ENCODE measurements at places on chromosomes 12 and 14.

GRCh38 chr14:38775986-38776385 lies 327.0 kb downstream of the SEC23A start:
- DNase-seq, result no peak

GRCh38 chr14:95323917-95324316 lies 4.2 kb upstream of the CLMN start:
- no peak for DNase-seq

DNA sequence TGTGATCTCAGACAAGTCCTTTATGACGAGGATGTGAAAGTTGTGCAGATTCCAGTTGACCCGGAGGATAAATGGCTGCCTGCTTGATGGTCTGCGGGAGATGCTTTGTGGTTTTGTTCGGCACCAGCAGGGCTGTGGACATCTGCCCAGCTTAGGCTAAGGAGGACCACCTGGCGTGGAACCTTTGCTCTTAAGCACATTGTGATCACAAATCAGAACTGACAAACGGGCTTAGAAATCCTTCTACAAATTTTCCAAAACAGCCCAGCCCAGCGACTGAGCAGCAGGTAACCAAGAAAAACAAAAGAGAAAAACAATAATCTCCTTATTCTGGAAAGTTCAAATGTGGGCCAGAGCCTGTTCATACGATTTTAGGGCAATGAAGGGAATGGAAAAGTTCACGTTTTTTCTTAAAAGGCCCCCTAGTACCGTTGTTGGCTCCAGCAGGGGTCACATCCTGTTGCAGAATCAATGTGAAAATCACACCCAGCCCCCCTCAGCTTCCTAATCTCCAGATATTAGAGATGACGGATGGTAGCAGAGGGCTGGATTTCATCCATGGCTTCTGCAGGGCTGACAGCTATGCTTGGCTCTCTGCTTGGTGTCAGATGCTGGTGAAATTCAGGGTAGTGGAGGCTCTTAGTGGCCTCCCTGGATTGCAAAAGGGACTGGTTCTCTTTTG lies 81.1 kb upstream of the RFLNA start:
- no peak for DNase-seq

GRCh38 chr12:51938726-51939125 lies 12.8 kb upstream of the ACVR1B start:
- no peak for DNase-seq

- peak; percentile 87 for DNase-seq
Measured at GRCh38 chr12:77940567-77940966, 109.9 kb downstream of the NAV3 start.

DNA sequence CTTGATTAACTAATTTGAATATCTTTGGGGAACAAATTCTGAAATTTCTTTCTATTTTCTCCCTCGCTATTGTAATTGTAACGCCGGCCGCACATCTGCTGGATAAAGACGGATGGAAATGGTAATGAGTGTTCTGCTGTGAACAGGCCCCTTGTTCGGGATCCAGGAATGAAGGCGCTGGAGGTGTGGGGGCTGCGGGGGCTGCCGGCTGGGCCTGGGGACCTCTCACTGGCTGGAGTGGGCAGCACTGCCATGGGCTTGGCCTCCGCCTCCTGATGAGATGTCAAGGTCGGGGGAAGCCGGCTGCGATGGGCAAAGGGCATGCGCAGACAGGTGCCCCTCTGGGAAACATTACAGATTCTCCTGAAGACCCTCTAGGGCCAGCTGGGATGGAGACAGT lies 175.4 kb downstream of the PHETA1 start:
- no peak for DNase-seq

DNA sequence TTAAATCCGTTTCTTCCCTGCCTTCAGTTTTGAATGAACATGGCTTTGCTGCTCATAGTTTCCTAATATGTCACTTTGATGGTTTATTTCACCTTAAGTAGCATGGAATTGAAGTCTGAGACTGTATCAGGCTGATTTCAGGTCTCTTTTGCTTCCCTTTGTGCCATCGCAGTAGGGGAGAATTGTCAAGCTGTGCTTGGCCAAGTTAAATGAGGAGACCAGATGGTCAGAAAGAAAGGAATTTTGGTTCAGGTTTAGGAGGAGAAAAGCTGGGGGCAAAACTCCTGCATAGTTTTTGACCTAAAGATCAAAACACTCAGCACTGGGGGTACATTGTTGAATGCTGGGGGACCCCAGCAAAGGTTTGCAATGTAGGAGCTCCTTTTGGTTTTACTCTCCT lies 398.4 kb downstream of the NUAK1 start:
- no peak for DNase-seq

DNA sequence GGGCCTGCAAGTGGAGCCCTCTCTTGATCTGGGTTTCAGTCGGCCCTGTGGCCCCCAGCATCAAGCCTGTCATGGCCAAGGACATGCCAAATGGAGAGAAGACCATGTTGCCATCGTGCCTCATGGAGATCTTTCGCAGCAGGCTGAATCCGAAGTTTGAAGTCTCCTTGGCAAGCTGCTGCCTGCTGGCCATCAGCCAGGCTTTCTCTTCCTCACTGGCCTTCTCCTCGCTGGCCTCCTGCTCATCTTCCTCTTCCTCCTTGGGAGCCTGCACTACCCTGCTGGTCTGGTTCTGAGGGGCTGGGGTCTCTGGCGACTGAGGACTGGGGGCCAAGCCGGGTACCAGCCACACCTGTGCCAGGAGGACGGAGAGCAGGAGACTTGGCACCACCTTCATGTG lies 2.9 kb downstream of the SERPINA10 start:
- DNase-seq, result no peak

DNA sequence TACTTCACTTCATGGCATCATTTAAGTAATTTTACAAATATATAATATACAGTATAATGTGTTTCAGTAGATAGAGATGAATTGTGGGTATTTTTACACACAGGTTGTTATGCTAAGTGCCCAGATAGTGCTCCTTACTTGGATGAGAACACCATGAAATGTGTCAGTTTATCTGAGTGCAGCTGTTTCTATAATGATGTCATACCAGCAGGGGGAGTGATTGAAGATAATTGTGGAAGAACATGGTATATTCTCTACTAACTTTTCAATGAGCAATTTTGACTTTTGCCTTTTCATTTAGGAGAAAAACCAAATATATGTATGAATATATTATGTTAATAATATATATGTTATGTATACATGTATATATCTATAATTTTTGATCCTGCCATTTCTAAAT lies 221.6 kb downstream of the LRRK2 start:
- DNase-seq, result peak; percentile 41

- peak; percentile 55 for DNase-seq
Measured at GRCh38 chr12:57765003-57765697, 1.7 kb downstream of the CYP27B1 start.

- peak; percentile 95 for DNase-seq
Measured at GRCh38 chr12:105933671-105934665, 204.8 kb downstream of the NUAK1 start.

GRCh38 chr14:101449114-101449513 lies 112.2 kb upstream of the DIO3 start:
- DNase-seq, result no peak

DNA sequence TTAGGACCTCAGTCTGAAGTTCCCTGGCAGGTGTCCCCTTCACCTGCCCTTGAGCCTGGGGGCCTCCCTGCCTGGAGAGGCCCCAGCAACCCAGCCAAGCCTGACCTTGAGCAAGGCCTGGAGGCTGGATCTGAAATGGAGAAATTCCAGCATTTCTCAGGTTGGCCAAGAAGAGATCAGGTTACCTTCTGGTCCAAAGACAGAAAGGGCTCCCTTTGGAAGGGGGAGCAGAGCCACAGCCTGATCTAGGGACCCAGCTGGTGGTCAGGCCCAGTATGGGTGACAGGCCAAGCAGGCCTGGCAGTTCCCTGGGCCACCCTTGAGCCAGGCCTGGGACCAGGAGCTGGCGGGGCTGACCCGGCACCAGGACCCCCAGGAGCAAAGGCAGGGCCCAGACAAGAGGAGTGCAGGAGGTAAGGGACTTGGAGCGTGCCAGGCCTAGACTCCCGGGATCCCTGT lies 82.8 kb downstream of the TNFAIP2 start:
- peak; percentile 32 for DNase-seq

- DNase-seq, result no peak
Measured at GRCh38 chr12:86550218-86551145, 294.3 kb upstream of the MGAT4C start.

DNA sequence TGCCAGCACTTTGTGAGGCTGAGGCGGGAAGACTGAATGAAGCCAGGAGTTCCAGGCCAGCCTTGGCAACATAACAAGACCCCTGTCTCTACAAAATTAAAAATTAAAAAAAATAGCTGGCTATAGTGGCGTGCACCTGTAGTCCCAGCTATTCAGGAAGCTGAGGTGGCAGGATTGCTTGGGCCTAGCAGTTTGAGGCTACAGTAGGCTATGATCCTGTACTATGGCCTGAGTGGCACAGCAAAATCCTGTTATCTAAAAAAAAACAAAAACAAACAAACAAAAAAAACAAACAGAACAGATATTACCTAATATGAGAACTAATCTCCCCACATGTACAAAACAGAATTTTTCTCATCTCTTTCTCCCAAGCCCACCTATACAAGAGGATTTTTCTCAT lies 15.7 kb downstream of the TMEM116 start:
- DNase-seq, result no peak

GRCh38 chr12:45124485-45125155 lies 73.7 kb upstream of the DBX2 start:
- DNase-seq, result no peak

DNA sequence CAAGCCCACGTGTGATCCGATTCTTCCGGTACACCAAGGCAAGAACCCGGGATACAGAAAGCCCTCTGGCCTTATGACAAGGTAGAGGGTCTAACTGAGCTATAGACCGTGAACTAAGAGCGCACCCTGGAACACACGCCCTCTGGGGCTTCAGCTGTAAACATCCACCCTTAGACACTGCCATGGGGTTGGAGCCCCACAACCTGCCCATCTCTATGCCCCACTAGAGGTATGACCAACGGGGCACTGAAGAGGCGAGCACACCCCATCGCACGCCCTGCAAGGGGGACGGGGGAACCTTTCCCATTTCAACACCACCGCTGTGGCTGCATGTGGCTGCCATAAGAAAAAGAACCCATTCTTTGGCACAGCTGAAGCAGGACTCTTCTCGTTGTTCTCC lies 1206.0 kb upstream of the TMEM132C start:
- DNase-seq, result no peak

DNA sequence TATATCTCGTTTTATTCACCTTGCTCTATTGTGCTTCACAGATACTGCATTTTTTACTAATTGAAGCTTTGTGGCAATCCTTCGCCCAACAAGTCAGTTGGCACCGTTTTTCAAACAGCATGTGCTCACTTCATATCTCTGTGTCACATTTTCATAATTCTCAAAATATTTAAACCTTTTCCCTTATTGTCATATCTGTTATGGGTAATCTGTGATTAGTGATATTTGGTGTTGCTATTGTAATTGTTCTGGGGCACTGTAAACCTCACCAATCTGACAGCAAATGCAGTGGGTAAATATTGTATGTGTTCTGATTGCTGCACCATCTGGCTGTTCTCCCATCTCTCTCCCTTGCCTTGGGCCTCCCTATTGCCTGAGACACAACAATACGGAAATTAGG lies 191.3 kb downstream of the BTG1 start:
- no peak for DNase-seq

DNA sequence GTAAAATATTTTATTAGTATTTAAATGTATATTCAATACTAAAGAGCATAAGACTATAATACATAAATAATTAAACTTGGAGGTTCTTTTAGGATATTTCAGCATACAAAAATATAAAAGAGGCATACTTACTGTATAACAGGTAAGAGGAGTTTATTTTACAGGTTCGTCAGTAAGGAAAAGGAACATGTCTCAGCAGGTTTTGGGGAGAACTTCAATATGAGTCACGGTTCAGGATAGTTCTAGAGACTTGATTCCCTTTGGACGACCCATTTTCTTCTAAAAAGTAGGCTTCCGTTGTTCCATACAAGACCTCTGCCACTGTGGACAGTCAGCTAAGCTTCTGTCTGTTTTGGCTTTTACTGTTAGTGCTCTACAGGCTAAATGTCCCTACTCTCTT lies 181.1 kb downstream of the ALX1 start:
- no peak for DNase-seq

DNA sequence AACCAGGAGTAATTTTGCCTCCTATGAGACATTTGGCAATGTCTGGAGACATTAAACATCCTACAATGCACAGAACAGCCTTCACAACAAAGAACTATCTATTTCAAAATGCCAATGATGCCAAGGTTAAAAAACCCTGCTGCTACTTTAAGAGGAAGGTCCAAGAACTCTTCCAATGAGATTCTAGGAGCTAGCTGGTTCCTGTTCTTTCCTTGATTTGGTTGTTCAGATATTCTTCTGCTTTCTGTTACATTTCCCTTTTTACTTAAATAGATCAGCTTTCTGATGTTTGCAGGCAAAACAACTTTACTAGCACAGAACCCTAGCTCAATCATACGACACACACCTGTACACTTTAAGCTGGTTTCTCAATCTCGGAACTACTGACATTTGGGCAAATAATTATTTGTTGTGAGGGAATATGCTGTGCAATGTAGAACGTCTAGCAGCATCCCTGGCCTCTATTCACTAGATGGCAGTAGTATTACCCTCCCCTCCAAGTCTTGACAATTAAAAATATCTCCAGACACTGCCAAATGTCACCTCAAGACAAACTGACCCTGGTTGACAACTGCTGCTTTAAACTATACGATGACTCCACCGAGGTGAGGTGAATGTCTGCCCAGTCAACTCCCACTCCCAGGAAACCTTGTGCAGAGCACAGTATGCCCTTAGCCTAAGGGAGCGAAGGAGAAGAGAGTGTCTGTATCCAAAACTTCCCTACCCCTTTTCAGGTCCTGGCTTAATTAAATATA lies 4.4 kb downstream of the BLTP3B start:
- peak; percentile 45 for DNase-seq

GRCh38 chr12:2879853-2880252 lies 2.8 kb downstream of the RHNO1 start:
- DNase-seq, result no peak

GRCh38 chr12:83473408-83474095 lies 786.8 kb downstream of the TMTC2 start:
- no peak for DNase-seq

DNA sequence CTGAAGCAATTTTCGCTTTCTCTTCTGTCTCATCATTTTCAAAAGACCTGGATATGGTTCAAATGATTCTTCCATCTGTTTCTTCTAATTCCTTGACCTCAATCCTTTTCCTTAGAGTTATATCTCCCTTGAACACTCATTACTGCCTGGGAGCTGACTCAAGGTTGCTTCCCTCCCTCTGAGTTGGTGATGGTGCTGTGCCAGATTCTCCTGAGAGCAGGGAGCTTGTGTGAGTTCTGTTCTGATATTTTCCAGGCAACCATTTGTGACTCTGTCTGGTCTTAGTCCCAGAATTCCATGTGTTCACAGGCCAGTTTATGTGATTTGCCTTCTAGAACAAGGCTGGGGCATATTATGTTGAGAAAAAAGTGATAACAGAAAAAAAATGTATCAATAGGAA lies 505.1 kb upstream of the SYT1 start:
- DNase-seq, result peak; percentile 19

Data from adipocyte (in vitro differentiated cells).